ENCODE measurements at places on chromosomes 2 and 18.
A peak's percentile ranks its signal among the peaks of the same experiment; 100 is the strongest.

DNA sequence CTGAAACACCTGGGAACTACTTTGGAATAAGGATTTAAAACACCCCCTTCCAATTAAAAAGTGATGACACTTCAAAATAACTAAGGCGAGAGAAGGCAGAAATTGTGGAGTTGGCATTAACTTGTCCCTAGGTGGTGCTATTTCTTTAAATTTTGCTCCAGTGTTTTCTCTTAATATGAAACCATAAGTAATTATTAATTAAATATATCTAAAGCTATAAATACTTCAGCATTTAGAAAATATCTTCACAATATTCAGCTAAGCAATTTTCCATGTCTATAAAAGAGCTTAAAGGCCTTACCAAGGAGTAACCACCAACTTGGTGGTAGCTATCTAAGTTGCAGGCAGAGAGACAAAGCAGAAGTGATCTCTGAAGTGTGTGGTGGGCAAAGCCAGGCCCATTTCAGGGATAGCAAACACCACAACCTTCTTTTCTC lies 186.8 kb upstream of the PGAP1 start:
- DNase-seq, result no peak

DNA sequence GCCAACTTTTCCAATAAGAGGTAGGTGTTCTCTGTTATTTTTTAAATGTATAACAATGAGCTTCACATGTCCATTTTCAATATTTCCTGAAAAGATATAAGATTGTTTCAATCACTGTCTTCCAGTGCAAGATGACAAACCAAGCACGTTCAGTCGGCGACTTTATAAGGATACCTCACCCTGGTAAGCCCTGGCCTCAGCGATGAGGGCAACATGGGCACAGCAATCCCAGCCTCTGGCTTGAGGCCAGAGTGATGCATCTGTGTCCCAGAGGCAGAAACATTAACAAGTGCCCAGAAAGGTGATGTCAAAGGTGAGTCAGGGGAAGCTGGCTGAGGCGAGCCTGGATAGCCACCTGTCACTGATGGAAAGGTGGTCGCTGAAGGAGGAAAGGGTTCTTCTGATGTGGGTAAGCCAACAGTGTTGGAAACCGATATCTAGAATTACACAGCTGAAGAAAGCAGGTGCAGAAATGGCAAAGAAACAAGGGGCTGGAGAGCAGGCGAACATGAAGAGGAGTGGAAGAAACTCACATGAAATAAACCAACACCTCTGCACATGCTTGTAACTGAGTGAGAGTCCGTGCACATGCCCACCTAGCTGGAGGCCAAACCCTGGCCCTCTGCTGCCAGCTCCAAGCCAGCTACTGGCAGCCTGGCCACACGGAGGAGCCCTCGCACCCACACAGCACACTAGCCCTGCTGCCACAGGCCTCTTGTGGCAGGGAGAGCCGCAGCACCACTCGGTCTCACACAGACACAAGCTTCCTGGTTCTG lies 65.5 kb downstream of the FBXO15 start:
- DNase-seq, result peak; percentile 68

DNA sequence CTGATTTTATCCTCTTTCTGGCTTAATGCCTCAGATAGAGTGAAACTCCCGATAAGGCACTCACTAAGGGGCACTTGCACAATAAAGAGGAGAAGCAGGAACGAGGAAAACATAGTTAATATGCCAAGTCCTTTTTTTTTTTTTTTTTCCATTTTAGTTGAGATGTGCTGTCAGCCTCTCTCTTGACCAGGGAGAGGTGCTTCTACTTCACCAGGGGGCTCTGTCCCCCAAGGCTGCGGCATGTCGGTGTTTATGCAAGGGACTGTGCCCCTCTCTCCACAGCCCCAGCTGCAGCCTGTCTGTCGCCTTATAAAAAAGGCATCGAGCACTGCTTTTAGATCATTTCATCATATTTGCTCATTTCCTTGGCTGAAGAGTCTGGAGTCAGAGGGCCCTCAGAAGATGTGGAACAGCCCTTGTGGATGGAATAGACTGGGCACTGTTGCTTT lies 178.1 kb downstream of the SLC8A1 start:
- no peak for DNase-seq

DNA sequence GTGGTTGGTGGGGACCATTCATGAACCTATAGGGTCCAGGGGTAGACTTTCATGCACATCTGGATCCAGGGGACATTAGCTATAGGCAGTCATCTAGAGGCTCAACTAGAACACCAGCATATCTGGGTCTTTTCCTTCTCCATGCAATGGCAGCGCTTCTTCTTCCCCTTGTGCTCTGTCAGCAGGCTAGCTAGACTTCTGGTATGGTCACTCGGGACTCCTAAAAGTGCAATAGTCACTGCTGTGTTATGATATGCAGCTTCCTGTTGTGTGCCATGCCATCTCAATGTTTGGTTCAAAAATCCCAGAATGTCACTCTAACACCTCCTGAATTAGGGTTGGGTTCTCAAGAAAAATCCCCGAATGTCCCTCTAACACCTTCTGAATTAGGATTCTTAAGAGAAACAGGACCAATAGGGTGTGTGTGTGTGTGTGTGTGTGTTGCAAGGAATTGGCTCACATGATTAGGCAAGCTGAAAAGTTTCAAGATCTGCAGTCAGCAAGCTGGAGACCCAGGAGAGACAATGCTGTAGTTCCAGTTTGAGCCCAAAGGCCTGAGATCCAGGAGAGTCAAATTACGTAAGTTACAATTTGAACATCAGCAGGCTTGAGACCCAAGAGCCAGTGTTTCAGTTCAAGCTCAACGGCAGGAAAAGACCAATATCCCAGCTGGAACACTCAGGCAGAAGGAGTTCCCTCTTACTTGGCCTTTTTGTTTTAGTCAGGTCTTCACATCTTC lies 97.1 kb upstream of the LTBP1 start:
- DNase-seq, result no peak

- DNase-seq, result no peak
Observed at GRCh38 chr2:234823877-234824376, 127.9 kb upstream of the SH3BP4 start.

- no peak for DNase-seq
Observed at GRCh38 chr18:6868033-6868432, 138.5 kb downstream of the ARHGAP28 start.

GRCh38 chr2:195021711-195022507 lies 635.1 kb upstream of the SLC39A10 start:
- DNase-seq, result no peak

DNA sequence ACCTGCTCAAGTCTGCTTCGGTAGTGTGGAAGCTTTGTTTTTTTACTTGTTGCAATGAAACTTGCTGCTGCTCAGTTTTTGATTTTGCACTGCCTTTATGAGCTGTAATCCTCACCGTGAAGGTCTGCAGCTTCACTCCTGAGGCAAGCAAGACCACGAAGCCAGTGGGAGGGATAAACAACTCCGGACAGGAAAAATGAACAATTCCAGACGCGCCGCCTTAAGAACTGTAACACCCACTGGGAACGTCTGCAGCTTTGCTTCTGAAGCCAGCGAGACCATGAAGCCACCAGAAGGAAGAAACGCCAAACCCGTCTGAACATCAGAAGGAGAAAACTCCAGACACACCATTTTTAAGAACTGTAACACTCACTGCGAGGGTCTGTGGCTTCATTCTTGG lies 245.7 kb upstream of the REG3G start:
- DNase-seq, result no peak

GRCh38 chr2:112520234-112520783 lies 22.0 kb upstream of the POLR1B start:
- DNase-seq, result no peak

DNA sequence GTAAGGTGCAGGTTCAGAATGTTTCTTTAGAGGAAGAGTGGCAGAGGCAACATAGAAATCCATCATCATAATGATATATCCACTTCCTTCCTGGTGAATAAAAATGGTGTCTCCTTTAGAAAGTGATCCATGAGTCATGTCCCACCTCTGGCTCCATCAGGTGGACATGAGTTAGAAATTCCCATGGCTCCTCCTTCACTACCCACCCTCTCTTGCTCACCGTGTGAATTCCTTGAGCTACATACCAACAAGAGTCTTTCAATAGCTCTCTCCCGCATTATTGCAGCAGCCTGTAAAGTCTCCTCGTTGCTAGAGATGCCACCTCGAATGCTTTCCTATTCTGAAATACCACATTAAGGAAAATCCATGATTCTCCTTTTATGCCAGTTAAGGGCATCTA lies 317.6 kb downstream of the LNPK start:
- DNase-seq, result no peak

DNA sequence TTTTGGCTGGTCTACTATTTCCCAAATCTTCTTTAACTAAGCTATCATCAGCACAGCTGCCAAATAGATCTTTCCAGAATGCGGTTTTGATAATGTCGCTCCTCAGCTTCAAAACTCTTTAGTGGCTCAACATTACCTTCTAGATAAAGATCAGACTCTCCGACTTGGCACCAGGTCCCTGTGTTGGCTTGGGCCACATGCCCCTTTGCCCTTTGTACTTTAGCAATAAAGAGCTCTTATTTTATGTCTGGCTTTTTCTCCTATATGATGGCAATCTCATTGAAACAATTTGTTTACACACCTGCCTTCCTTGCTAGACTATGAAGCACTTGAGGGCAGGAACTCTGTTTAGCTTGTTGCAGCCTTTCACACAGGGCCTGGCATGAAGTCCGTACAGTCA lies 128.9 kb upstream of the GATA6 start:
- DNase-seq, result no peak

Measured in stimulated activated CD8-positive, alpha-beta memory T cell treated with anti-CD3 and anti-CD28 coated beads, Interleukin-4, amount 100 ng/mL, for 48 hours (primary cell).